Stimulated activated CD4-positive, alpha-beta T cell treated with anti-CD3 and anti-CD28 coated beads, Interleukin-12 subunit alpha, Interleukin-12 subunit beta, amount 100 ng/mL, for 24 hours (primary cell): ENCODE measurements at places on chromosomes 6 and 20.

DNA sequence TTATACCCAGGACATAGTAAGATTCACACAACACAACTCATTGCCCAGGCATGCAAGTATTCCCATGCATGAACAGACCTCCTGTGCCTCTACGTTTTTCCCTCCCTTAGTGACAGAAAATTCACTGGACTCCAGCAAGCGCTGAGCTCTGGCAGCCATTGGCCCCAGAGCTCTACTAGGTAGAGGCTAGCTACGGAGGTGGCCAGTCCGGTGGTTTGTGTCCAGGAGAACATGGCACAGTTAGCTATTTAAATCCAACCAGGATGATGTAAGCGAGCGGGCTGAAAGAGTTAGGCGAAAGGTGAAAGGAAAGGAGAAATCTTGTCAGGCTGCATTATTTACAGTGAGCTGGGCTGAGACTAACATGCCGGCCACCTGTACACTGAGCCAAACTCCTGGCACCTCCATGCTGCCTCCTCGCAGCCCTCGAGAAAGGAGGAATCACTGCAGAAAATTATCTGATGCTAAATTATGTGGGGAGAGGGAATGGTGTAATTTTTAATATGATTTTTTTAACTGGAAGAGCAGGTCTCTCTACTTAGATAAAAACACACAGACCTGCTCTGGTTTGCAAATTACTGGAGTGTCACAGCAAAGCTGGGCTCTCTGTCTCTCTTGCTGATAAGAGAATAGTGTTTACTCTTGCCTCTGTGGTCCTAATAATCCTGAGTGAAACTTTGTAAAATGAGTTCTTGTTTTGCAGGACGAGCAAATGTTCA is 50.1 kb upstream of the ARMC2 start:
- DNase-seq: no peak

DNA sequence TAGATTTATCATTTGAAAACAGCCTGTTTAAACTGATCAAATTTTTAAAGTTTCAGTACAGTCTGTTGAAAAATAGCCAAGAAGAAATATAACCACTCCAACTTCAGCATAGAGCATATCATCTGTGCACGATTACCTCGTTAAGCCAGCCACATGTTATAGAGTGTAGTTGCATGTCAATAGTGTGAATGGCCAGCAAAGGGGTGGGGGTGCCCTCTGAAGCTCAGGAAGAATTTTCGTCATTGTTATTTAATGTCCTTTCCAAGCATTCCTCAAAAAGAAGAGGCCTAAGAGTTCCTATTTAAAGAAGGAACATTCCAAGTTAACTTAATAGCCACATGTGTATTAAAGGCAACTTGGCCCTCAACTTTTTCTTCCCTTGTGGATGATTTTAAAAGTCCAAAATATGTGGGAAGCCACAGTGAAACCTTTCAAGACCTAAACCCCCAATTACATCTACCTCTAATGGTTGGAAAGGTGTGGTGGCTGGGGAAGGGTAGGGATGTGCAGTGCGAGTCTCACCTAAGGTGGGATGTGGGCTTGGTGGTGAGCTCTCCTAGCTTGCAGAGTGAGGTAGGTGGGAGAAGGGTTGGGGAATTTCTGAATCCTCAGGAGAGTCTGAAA is 1.8 kb upstream of the CCN2 start:
- no peak for DNase-seq

- DNase-seq: peak; percentile 11
Measured at GRCh38 chr6:107064579-107065065, 36.6 kb downstream of the MTRES1 start.

DNA sequence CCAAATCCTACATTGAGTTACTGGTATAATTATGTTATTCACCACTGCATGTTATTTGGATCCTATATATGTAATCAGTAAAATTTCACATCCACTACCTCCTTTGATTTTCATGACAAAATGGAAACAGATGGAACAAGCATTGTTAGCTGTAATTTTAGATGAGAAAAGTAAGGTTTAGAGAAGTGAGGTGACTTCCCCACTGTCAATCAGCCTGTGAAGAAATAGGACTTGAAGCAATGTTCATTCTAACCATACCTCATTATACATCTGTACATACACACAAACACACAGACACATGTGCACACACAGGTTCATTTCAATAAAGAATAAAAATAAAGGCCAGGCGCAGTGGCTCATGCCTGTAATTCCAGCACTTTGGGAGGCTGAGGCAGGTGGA is 23.7 kb upstream of the QKI start:
- DNase-seq: no peak

DNA sequence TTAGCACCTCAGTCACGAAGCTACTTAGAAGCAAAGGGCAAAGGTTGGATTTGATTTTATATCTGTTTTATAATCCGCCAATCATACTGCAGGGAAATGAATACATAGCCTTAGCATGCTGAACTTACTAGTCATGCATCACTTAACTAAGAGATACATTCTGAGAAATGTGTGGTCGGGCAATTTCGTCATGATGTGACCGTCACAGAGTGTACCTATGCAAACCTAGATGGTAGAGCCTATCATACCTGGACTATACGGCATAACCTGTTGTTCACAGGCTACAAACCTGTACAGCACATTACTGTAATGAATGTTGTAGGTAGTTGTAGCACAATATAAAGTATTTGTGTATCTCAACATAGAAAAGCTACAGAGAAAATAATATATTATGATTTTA is 345.2 kb upstream of the RGS17 start:
- DNase-seq: no peak

DNA sequence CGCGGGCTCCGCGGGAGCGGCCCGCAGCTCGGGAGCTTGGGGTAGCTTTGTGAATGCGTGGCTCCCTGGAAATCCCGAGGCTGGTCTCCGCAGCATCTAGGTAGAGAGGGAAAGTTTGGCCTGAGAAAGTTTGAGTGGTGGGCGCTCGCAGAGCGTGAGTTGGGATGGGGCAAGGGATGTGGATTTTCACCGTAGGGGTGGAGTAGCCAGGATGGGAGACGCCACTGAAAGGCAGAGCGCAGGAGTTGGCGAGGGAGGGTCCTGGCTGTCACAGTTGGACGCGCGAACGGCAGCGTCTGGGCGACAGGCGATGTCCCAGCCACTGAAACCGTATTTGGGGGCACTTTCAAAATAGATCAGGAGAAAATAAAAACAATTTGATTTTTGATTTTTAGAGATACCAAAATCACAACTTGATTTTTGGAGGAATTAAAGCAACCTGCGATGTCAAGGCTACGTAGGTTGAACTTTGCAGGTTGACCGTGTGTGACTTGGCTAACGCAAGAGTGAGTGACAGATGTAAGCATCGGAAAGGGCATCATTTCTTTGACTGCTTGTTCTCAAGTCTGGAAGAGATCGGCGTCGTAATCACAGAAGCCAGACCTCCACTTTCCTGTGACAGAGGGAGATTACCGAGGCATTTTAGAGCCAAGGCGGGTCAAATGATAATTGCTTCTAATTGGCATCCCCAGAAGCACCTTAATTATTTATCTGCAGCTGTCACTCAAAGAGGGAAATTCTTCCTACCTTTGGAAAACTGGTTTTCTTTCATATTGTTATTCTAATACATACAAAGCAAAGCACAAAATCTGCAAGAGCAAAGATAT is 646 bp downstream of the HEY2 start:
- DNase-seq: peak; percentile 3

DNA sequence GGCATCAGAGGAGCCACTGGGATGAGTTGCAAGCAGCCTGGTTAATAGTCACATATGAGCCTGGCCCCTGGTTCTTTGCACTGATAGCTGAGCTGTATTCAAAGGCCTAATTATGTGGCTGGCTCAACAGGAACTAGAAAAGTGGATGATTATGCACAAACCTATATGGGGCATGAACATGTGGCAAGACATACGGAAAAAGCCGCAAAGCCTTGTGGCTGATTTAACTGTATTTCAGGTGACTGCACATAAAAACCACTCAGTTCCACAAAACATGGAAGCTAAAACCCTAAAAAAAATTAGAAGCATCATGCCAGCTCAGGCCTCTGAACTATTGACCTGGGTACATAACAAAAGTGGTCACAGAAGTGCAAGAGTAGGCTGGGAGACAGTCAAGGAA is 13.0 kb upstream of the MUC22 start:
- DNase-seq: no peak

GRCh38 chr6:57226221-57226620 is 4.1 kb upstream of the RAB23 start:
- DNase-seq: no peak

DNA sequence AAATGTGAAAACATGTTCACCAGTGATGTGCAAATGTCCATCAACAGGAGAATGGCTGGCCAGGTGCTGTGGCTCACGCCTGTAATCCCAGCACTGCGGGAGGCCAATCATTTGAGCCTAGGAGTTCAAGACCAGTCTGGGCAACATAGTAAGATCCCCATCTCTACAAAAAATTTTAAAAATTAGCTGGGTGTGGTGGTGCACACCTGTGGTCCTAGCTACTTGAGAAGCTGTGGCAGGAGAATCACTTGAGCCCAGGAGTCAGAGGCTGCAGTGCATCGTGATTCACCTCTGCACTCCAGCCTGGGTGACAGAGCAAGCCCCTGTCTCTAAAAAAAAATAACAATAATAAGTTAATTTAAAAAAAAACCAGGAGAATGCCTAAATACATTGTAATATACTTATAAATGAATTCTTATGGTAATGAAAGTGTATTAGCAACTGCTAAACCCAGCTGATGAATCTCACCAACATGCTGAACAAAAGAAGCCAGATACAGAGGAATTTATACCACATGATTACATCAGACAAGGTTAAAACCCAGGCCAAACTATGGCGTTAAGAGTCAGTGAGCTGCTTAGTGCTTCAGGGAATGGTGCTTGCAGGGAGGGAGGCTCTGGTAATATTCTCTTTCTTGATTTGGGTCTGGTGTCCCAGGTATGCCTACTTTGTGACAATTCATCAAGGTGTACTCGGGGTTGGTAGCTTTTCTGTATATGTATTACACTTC is 36.4 kb downstream of the RPP40 start:
- no peak for DNase-seq

GRCh38 chr20:64155258-64156135 is 8.8 kb upstream of the MYT1 start:
- no peak for DNase-seq

- DNase-seq: peak; percentile 50
Measured at GRCh38 chr6:29702519-29703103, 20.6 kb upstream of the HLA-F start.

DNA sequence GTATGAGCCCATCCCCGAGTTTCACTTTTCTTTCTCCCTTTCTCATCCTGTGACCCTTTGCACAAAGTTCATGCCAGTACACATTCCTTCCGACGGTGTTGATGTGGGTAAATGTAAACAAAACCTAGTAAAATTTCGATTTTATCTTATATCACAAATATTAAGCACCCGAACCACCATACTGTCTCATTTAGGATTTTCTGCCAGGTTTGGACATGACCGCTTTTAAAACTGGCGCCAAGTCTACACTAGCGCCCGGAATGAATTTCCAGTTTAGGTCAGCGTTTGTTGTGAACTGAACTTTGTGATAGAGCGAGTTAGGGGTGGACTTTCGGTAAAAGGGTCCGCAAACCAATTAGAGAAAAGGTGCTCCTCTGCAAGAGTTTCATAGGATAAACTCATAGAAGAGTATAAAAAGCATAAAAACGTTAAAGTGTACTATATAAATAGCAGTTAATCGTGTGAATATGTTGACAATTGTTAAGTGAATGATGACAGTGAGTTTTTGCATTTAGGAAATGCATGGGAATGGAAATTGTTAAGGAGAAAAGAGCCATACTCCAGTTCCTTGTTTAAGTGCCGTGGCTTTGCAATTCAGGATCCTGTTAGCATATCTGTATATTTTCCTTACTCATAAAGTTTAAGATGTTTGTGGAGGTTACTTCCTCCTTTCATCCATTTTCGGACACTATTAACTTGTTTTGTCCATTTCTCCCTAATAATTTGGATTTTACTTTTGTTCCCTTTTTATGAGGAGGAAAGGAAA is 937 bp downstream of the AKAP7 start:
- DNase-seq: no peak

- DNase-seq: no peak
Measured at GRCh38 chr6:32127409-32127716, 683 bp downstream of the ATF6B start.

- DNase-seq: no peak
Measured at GRCh38 chr20:52593654-52594053, 378.5 kb upstream of the TSHZ2 start.

DNA sequence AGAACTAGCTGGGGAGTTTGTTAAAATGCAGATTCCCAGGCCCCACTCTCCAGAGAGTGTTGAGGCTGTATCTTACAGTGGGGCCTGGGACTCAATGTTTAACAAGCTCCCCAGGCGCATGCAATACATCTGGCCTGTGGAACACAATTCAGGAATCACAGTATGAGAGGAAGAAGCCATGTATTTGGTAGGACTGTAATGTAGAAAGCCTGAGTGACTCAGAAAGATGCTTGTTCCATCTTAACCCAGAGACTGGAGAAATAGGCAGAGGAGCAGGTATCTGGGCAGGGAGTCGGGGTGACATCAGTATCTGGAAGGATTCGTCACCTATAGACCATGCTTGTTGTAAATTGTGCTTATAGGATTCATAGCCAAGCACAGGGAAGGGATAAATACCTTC is 90.5 kb downstream of the UNC5CL start:
- DNase-seq: no peak

DNA sequence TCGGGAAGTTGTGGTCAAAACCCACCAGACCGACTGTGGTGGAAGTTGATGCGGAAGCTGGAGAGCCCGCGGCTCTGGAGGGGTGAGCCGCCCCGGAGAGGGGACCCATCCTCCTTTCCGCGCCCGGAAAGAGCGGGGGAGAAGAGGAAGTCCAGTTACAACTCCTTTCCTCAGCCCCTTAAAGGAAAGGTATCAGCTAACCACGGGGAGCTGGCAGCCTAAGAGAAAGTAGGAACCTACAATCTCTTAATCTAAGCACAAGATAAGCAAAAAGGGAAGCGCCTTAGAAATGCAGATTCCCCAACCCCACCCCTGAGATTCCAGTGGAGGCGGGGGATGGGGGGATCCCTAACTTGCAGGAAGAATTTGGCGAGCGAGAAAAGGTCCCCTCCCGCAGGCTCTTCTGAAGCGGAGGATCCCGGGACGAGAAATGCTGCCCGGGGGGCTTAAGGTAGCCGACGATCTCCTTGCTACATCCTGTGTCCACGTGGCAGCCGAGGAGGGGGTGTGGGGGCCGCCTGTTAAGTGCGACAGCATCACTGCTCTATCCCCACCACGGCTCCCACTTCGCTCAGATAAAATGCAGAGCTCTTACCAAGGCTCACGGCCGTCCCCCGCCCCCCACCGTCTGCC is 87.5 kb downstream of the ZFP64 start:
- no peak for DNase-seq

GRCh38 chr6:107495971-107496370 is 6.1 kb downstream of the SOBP start:
- no peak for DNase-seq

GRCh38 chr20:9985773-9986172 is 49.0 kb upstream of the ANKEF1 start:
- no peak for DNase-seq

GRCh38 chr20:4011226-4011975 is 4.0 kb downstream of the RNF24 start:
- no peak for DNase-seq

DNA sequence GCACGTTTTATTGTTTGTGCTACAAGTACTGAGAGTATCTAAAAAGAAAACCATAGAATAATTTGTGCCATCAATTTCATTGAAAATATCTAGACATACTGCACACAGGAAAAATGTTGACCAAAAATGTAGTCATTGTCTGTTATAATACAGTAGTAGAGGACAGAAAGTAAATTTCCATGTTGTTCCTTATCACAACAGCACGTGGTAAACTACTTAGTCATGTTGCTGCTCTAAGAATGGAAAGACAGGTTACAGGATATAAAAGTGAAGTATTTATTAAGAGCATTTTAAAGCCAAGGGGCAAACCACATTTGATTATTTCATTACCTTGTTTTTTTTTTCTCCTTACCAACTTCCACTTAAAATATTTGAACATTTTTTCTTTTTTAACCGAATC is 89.0 kb upstream of the CEP85L start:
- no peak for DNase-seq
